ENCODE measurements at places on chromosomes 2 and 18. TPM values are rescaled to one million over a fixed set of nuclear protein-coding genes. Genes with fewer than 3 reads are reported as not detected.

The FHL2 gene
- total RNA-seq: 3.5 TPM

DNA sequence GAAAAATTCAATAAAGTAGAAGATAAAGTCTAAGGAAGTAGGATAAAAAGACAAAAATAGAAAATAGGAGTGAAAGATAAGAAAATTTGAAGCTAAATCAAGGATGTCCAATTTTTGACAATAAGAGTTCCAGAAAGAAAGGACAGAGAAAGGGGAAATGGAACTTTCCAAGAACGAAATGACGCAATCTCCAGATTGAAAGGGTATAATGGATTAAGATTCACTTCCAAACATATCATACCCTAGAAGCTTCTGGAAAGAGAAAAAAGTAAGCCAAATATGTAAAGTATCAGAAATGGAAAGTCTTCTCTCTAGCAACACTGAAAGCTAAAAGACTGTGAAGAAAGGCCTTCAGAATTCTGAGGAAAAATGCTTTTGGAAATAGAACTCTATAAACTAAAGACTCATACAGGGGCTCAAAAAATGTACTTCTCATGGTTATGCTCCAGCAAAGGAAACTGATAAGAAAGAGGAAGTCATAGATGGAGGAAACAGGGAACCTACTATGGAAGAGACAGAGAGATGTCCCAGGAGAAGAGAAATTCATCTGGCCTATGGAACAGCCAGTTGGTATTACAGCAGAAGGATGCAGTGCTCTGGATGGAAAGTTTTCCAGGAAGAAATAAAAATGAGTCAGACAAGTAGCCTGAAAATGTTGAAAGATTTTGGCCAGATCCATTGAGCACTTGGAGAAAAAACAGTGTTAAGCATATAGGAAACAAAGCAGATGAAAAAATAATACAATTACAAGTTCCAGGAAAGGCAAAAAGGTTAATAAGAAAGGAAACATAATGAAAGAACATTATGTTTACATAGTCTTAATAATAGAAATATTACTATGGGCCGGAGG is 20.1 kb downstream of the CASP8 start:
- DNase-seq: no peak

The TTR gene
- total RNA-seq: 0.30 TPM

The CD207 gene
- not detected for total RNA-seq

GRCh38 chr2:21515903-21516302 is 392.1 kb downstream of the TDRD15 start:
- no peak for DNase-seq

GRCh38 chr18:78948221-78948620 is 31.4 kb upstream of the SALL3 start:
- no peak for DNase-seq

- DNase-seq: no peak
Measured at GRCh38 chr2:136651456-136652010, 113.8 kb upstream of the THSD7B start.

- no peak for DNase-seq
Measured at GRCh38 chr2:236355911-236356310, 91.7 kb upstream of the ASB18 start.

DNA sequence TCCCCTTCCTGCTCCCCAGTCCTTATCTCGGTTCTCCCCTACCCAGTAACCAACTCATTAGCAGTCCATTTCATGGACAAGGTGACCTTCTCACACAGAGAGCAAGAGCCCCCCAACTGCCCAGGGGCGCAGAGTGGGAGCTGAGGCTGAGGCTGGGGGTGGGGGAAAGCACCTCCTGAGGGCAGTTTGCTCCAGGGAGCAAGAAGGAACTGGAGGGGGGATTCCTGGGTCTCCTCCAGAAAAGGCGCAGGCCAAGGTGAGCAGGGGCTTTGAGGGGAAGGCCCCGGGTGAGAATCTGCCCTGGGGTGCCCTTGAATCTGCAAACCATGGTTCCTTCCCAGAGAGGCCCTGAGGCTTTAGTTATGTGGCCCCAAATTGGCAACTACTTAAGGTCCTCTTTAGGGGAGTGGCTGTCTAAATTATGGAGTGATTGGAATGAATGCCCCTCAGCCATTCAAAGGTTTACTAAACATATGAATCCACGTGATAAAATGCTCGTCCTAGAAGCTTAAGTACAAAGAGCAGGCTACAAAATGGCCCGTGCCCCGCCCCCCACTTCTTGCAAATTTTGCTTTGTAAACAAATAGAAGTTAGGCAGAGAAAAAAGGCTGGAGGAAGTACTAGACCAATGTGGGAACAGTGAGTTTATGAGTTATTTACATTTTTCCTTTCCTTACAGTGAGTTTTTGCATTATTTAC is 123.5 kb upstream of the HS6ST1 start:
- no peak for DNase-seq

The CDK5R2 gene
- not detected for total RNA-seq

The CHRND gene
- not detected for total RNA-seq

DNA sequence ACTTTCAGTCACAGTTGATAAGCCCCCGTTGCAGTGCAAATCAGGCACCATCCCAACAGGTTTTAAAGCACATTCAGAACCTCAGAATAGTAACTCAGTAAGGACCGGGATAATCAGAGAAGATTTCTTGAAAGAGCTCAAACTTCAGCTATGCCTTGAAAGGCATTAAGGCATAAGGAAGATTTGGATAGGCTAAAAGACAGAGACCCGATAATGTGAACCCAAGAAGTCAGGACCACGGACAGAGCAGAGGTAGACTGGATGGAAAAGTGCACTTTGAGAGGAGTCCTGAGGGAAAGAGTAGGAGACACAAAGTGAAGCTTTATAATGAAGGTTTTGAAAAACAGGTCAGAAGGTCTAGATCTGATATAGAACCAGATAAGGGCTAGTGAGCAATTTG is 36.9 kb upstream of the KLF7 start:
- DNase-seq: no peak

DNA sequence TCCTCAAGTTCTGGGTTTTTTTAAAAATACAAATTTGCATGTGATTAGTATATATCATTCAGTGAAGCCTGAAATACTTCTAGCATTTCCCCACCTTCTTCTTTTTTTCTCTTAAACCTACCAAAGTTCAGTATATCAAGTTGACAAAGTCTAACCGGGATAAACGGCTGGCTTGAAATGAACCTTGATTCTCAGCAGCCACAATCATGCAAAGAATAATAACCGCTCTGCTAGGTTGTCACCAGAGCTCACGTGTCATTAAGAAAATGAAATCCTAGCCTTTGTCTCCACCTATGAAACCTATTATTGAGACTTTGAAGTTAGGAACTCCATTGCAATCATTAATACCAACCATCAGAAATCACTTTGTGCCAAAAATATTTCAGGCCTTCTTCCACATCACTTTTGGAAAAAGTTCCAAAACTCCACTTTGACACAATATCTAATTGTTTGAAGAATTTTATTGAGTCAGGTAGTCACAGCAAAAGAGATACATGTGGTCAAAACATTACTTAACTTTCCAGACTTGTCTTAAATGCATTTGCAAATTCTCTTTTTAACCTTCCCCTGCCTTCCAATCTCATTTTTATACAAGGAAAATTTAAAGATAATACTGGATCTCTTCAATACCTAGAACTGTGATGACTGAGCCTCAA is 285.6 kb upstream of the ACVR2A start:
- no peak for DNase-seq

GRCh38 chr18:71008257-71008656 is 719.4 kb downstream of the SOCS6 start:
- no peak for DNase-seq

The IL36B gene
- total RNA-seq: not detected

GRCh38 chr18:60649107-60649506 is 276.5 kb upstream of the MC4R start:
- no peak for DNase-seq

The FTCDNL1 gene
- total RNA-seq: 2.2 TPM

GRCh38 chr2:83238111-83238510 is 1221.0 kb downstream of the SUCLG1 start:
- DNase-seq: no peak

DNA sequence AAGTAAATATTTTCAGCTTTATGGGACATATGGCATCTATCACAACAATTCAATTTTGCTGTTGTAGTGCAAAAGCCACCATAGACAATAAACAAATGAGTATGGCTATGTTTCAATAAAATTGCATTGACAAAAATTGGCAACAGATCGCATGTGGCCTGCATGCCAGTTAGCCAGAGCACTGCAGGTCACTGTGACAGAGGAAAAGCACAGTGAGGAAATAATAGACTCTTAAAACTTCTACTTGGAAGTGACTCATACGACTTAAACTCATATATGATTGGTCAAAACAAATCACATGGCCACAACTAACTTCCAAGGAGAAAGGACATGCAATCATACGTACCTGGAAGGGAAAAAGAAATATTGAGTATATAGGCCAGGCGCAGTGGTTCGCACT is 44.4 kb downstream of the EXOC6B start:
- no peak for DNase-seq

DNA sequence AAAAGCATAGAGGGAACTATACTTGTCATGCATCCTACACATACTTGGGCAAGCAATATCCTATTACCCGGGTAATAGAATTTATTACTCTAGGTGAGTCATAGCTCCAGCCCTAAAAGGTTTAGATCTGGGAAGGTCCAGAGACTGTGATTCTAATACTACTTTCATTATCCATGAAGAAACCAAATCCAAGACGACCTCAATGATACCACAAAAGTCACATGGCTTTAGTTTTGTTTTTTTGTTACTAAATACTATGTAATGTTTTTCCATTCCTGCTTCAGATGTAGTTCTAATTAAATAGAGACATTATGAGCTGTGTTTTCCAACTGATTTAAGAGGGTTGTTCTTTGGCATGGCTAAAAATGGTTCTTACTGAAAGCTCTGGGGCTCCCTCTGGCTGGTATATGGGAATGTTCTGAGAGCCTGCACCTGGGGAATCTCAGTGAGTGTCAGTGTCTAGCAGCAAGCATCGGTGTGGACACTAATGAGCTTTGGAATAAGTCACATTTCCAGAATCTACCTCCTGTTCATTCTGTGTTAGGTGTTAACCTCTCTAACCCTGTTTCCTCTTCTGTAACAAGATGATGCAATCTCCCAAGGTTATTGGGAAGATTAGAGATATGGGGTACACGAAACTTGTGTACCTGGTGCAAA is 20.5 kb upstream of the IL1RL2 start:
- DNase-seq: no peak

DNA sequence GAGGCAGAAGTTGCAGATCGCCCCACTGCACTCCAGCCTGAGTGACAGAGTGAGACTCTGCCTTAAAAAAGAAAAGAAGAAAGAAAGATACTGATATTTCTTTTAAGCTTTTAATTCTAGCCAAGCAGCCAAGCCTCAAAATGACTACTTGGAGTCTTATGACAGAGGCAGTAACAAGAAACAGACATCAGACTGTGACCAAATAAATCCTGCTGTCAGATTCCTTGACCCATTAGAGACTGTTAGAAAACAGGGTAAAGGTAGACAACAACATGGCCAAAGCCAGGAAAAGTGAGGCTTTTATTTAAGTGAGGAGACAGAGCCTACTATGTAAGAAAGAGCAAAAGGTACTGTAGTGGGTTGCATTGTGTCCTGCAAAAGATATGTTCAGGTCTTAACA is 83.4 kb upstream of the NARS1 start:
- DNase-seq: no peak

- DNase-seq: no peak
Measured at GRCh38 chr2:30611583-30611982, 164.5 kb downstream of the LCLAT1 start.

DNA sequence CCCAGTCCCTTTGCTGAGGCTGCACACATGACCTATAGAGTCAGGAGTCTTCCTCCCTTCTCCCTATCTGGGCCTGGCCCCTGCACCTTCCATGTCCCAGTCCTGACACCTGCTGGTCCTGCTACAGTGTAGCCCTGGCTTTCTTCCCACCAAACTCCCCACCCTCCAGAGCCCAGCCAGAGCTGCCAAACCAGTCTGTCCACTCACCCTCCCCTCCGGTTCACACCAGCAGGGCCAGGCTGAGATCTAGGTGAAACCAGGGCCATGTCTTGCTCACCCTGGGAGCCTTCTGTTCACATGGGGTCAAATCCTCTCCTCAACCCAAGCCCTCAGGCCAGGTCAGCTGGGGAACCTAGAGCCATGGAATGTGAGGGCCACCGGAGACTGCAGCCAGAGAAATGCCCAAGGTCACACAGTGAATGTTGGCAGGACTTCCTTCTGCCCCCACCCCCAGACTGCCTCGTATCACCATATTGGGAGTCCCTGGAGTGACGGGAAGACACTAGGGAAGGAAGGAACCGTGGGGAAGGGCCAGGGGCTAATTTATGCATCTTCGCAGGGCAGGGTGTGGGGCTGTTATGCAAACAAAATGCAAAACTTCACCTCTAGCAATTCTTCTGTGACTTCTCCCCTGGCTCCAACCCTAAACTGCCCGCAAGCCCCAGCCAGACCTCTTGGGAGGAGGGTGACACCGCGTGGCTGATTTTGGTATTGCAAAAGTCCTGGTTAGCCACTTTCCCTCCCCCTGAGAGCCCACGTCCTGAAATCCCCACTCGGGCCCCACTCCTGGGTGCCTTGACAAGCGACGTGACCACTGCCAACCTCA is 14.6 kb downstream of the TNS1 start:
- DNase-seq: peak; percentile 49

GRCh38 chr18:7234091-7234490 is 3.2 kb downstream of the LRRC30 start:
- DNase-seq: no peak

The OR6B2 gene
- not detected for total RNA-seq

GRCh38 chr18:62643181-62643580 is 72.2 kb upstream of the PHLPP1 start:
- no peak for DNase-seq

GRCh38 chr18:32025744-32026143 is 7.1 kb downstream of the RNF125 start:
- DNase-seq: no peak

The KLHL30 gene
- not detected for total RNA-seq

GRCh38 chr2:88601286-88601685 is 26.0 kb downstream of the EIF2AK3 start:
- DNase-seq: no peak

DNA sequence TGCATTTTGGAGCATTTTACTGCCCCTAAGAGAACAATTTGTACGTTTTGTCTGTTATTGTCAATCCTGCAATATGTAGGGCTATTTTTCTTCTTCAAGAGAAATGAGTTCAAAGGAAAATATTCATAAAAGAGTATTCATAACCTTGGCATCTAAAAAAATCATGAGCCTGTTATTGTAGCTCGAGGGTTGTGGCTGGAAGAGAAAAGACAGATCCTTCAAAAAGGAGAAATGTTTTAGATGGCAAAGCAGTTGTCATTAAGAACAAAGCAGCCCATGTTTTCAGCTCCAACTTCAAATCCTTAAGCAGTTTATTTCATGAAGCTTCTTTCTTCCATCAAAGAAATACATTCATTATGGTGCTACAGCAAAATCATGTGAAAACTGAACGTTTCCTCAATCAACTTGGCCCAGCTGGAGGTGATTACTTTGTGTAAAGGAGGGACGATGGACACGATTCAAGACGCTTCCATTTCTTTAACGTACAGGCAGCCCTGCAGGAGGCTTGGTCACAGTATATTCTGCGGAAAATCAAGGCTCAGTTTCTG is 31.4 kb downstream of the QPCT start:
- no peak for DNase-seq

DNA sequence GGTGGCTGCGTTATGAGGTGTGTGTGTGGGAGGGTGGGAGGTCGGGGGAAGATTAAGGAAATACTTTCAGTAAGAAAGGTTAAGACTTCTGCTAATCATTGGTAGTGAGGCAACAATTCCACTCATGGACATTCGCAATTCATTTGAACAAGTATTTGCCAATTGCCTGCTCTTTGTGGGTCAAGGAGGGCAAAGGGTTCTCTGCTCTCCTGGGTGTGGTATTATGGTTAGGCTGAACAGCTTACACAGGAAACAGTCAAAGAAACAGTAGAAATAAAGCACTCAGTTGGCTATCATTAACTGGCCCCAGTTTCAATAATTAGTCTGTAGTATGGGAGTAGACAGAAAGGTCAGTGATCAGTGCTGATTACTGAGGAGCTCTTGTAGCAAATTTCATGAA is 357.0 kb upstream of the FANCL start:
- no peak for DNase-seq

The HOXD12 gene
- total RNA-seq: not detected

All from activated T-cell treated with anti-CD3 and anti-CD28 coated beads, Interleukin-2, amount 50 U/mL, for 4 hours (primary cell).